ENCODE measurements at places on chromosomes 6 and 20.

- no peak for DNase-seq
These were observed 7.4 kb upstream of the CD83 start for GRCh38 chr6:14110001-14110818.

DNA sequence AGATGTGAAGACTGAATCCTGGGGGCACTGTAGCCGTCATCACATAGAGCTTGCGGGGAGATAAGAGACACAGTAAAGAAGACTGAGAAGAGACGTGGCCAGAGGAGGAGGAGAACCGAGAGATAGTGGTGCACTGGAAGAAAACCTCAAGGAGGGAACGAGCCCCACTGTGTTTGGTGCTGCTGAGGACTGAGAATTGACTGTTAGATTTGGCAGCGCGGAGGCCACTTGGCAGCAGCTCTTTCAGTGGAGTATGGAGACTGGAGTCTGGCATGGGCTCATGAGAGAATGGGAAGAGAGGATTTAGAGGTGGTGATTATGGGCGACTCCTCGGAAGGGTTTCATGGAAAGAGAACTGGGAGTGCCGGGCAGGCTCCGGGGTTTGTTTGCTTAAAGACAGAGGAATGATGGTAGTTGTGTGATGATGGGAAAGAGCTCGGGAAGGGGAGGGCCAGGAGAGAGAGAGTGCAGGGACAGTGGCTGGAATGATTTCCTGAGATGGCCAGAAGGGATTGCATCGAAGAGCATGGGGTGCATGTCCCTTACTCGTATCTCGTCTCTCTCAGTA, 18.0 kb downstream of the CDYL start:
- DNase-seq, result no peak

DNA sequence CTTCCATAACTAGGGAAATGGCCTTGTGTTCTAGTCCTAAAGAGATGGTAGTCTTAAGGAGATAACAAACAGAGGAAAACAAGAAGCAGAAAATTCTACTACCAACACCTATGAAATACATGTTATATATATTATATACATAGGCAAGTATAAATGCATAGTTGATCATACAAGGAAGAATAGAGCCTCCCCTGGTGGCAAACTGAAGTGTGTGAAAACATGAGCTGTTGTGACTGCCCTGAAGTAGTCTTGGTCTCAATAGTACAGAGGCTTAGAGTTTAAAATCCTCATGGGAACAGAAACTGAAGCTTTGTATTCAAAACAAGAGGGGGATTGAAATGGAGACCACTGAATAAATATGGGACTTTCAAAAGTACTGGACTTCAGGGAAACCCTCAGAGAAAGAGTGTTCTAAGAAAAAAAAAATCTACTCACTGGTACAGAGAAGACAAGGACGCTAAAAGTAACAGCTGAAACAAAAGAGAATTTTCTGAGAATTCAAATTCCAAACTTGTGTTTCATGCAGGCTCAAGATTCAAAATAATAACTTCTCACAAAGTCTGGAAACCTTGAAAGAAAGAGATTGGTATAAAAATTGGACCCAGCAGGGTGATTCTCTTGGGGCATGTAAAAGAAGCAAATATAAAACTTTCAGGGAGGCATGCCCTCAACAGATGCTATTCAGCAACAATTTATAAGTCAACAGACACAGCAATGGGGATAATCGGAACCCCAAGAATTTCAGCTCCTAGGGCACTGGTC, 59.7 kb upstream of the SAMD3 start:
- DNase-seq, result no peak

DNA sequence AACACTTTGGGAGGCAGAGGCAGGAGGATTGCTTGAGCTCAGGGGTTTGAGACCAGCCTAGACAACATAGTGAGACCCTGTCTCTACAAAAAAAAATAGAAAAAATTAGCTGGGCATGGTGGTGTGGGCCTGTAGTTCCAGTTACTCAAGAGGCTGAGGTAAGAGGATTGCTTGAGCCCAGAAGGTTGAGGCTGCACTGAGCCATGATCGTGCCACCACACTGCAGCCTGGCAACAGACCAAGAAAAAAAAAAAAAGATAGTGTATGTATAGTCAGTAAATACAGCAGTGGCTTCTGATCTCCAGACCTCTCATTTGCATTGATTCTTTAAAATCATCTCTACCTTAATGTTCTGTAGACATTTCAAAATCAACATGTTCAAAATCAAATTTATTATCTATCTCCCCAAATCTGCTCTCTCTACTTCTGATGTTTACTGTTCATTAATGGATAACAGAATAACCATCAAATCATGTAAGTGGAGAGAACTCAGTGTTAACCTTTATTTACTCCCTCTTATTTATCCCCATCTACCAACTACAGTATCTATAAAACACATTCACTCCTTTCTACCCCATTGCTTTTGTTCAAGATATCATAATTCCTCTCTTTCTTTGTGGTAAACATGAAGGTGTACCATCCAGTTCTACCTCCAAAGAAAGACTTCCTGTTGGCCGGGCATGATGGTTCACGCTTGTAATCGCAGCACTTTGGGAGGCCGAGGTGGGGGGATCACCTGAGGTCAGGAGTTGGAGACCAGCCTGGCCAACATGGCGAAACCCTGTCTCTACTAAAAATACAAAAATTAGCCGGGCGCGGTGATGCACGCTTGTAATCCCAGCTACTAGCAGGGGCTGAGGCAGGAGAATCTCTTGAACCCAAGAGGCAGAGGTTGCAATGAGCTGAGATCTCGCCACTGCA, 7.7 kb downstream of the PROCR start:
- DNase-seq, result no peak

- DNase-seq, result no peak
These were observed 4.0 kb upstream of the CNKSR3 start for GRCh38 chr6:154514481-154514880.

- no peak for DNase-seq
These were observed 280.8 kb downstream of the SOX4 start for GRCh38 chr6:21874372-21874771.

DNA sequence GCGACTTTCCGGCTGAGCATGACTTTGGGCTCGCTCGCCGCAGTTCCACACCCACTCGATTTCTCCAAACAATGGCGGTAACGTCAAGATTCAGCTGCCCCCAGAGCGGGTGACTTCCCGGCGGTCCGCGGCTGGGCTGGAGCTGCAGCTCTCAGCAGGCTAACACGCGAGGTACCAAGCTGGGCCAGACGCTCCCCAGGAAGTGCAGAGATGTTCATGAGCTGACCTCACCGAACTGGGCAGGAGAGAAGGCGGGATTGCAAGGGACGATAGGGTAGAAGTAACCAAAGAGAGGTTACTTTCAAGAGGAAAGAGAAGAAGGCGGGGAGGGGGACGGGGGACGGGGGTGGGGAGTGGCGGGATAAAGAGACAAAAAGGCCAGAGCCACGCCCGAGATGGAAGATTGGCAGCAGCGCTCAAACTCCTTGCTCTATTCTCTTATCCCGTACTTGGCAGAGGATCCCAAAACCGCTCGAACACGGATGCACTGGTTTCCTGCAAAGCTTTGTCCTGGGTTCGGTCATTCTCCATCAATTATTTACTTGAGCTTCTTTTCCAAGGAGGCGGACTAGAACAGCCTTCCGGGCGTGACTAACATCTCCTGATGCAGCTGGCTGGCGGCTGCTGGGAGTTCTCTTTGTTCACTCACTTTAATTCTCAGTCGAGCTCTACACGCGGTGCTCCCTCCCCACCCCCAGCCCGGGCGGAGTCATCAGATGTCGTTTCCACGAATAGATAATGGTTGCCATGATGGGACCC, at the start of gene MTCL3:
Gene MTCL3 (minus strand): TSS at position 626 of the 759 bp plus-strand sequence.
- DNase-seq, result no peak

DNA sequence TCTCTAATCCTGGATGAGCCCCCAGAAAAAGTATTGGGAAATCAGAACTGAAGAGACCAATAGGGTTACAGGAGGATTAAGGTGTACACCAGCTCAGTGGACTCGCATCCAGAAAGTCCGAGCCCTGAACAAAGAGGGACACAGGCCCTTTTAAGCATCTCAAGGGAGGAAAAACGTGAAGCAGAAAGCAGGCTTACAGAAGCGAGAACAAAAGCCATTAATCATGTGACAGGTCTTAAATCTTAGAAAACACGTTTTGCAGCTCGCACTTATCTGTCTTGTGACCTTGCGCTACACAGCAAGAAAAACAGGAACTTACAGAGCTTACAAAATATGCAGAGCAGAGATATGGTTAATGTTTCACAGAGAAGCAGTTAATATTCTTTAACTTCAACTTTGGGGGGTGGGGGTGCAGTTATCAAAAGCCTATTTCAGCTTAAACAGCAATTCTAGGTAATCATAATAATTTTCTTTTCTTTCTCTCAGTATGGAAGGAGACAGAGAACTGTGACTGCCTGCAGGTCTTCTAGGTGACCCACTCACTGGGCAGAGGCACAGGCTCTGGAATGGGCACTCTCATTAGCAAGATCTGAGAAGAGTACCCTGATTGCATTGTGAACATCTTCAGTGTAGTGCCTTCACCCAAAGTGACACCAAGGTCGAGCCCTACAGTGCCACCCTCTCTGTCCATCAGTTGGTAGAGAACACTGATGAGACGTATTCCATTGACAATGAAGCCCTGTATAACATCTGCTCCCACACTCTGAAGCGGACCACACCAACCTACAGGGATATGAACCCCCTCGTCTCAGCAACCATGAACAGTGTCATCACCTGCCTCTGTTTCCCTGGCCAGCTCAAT, 65.0 kb upstream of the MOCS1 start:
- no peak for DNase-seq

DNA sequence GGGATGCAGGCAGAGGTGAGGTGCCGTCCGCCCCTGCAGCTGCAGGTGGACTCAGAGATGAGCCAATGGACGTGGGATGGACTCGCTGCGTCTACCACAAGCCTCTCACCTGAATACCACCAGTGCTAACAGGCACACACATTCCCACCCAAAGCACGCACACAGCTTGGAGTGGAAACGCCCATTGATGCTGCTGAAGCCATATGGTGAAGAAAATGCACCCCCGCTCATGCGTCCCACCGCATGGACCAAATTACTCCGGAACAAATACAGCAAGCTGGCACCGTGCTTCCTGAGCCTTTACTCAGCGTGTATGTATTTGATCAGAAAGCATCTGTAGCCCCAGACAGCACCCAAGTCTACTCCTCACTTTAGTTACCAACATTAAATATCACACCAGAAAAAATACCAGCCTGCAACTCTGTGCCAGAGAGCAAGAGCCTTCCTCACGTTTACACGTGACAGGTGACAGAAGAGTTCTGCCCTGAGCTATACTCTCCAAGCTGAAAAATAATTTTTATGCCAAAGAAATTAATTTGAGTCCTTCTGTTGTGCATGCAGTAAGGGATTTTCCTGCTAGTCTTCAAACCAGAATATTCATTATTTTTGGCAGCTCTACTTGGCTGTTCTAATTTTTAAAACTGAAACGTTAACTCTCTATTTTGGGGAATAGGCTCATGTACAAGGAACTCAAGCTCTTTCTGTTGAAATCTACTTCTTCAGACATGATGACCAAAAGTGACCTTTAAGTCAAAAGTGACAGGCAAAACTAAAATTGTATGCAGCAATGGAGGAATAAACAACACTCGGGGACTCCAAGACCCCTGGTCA, 58.2 kb upstream of the SYNDIG1 start:
- DNase-seq, result no peak

DNA sequence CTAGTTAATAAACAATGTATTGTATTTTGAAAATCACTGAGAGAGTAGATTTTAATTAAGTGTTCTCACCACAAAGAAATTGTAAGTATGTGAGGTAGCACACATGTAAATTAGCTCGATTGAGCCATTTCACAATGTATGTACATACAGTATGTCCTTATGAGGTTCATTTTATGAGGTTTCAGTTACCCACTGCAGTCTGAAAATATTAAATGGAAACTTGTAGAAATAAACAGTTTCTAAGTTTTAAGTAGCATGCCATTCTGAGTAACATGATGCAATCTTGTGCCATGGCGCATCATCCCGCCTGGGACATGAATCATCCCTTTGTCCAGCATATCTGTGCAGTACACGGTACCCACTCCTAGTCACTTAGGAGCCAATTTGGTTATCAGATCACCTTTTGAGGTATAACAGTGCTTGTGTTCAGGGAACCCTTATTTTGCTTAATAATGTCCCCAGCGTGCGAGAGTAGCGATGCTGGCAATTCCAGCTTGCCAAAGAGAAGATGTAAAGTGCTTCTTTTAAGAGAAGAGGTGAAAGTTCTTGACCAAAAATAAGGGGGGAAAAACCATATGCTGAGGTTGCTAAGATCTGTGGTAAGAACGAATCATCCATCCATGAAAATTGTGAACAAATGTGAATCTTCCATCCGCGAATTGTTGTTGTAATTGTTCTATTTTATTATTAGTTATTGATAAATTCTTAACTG, 64.7 kb downstream of the KCNS1 start:
- DNase-seq, result no peak

DNA sequence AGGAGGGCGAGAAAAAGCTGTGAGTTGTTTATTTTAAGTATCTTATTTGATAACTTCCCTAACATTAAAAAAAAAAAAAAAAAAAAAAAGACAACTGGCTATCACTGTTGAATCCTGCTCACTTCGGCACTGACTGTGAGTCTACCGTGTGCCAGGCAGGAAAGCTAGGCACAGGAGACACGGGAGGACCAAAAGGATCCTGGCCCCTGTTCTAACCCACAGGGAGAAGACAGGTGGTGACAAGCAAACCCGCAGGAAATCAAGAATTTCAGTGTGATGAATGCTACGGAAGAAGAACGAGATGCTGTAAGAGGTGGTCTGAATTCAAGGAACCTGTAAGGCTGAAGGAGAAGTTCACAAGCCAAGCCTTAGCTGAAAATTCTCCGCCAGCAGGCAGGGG, 94.7 kb upstream of the NFATC2 start:
- DNase-seq, result no peak

GRCh38 chr6:151478670-151479069, 15.1 kb upstream of the CCDC170 start:
- DNase-seq, result no peak

DNA sequence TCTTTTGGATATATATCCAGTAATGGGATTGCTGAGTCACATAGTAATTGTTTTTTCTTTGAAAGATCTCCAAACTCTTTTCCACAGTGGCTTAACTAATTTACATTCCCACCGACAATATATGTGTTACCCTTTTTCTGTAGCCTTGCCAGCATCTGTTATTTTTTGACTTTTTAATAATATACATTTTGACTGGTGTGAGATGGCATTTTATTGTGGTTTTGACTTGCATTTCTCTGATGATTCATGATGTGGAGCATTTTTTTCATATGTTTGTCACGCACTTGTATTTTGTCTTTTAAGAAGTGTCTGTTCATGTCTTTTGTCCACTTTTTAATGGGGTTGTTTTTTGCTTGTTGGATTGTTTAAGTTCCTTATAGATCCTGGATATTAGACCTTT, 58.9 kb upstream of the OPRM1 start:
- DNase-seq, result no peak
